ENCODE measurements at places on chromosomes 7 and 10. TPM values are rescaled to one million over a fixed set of nuclear protein-coding genes. Genes with fewer than 3 reads are reported as not detected.

HTR5A gene
- total RNA-seq, result not detected

ZNF117 gene
- 1.7 TPM for total RNA-seq

ITPRID1 gene
- total RNA-seq, result not detected

GATAD1 gene
- 12.3 TPM for total RNA-seq

GIMAP4 gene
- total RNA-seq, result not detected

VPS37D gene
- total RNA-seq, result 1.8 TPM

GPC2 gene
- total RNA-seq, result 1.8 TPM

ADCYAP1R1 gene
- not detected for total RNA-seq

CYP2W1 gene
- total RNA-seq, result under 0.01 TPM

LIPF gene
- total RNA-seq, result not detected

HOXA2 gene
- total RNA-seq, result 1.3 TPM

PALD1 gene
- total RNA-seq, result 1.3 TPM

TAS2R4 gene
- not detected for total RNA-seq

FAM131B gene
- total RNA-seq, result 1.0 TPM

MRLN gene
- not detected for total RNA-seq

NEUROD6 gene
- total RNA-seq, result not detected

ITGA8 gene
- not detected for total RNA-seq

BMPER gene
- 0.74 TPM for total RNA-seq

SRRM3 gene
- 1.3 TPM for total RNA-seq

CDK1 gene
- total RNA-seq, result 80.5 TPM

DRGX gene
- not detected for total RNA-seq

SFXN2 gene
- total RNA-seq, result 2.5 TPM

HMX2 gene
- total RNA-seq, result not detected

Data from bronchus fibroblast of lung (primary cell).